ENCODE measurements at places on chromosomes 5 and 9.

- DNase-seq: peak; percentile 11
Measured at GRCh38 chr5:149271716-149272563, at the start of gene AFAP1L1. TSS of gene AFAP1L1 (plus strand) at chr5:149271859. CDS start at chr5:149271969, 110 bp downstream.

GRCh38 chr9:138011951-138012500, 134.4 kb downstream of the CACNA1B start:
- DNase-seq: no peak

DNA sequence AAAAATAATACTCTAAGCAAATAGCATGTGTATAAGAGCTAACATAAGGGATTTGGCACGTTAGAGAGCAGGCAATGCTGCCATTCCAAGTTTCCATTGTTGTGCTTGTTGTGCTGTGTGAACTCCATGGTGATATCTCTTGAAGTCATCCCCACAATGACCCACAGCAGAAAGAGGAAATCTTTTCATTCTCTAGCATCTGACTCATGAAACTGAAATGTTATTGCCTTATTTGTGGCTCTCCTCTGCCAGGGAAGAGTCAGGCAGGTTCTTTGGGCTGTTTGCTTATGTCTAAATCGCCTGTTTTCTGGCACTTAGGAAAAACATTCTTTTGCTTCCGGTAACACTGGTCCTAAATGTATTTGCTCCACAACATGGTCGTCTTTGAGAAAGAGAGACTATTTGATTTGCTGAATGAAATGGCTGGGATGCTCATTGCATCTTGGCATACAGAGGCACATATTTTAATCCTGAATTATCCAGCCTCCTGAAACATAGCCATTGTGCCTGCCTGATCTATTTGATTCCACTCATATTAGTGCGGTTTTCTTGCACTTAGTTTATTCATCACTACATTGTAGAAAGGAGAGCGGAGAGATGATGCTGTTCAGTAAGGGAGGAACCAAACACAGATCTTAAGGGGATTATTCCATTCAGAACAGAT, 188.8 kb downstream of the CSNK1G3 start:
- no peak for DNase-seq

DNA sequence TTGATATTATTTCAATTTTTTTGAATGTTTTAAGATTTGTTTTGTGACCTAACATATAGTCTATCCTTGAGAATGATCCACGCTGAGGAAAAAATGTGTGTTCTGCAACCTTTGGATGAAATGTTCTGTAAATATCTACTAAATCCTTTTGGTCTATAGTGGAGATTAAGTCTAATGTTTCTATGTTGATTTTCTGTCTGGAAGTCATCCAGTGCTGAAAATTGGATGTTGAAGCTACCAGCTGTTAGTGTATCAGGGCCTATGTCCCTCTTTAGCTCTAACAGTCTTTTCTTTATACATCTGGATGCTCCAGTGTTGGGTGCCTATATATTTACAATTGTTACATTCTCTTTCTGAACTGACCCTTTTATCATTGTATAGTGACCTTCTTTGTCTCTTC, 422.3 kb downstream of the TMEM232 start:
- DNase-seq: no peak

DNA sequence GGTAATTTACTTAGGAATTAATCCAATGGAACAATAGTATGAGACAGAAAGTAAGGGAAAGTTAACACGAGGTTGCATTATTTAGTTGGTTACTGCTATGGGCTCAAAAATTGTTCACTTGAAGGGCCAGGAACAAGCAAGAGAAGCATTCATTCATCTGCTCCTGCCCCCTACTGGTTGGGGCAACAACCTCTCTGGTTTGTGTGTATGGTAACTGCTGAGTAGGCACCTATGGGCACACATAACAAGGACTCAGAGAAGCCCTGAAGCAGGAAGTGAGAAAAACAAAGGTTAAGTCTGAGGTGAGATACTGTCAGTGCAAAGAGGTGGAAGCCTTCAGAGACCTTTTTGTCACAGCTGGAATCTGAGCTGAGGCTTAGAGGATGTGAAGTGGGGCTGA, 34.4 kb upstream of the RANBP6 start:
- no peak for DNase-seq

- DNase-seq: no peak
Measured at GRCh38 chr9:3475300-3476020, 50.3 kb downstream of the RFX3 start.

GRCh38 chr9:89382026-89382986, 64.0 kb downstream of the SECISBP2 start:
- no peak for DNase-seq

DNA sequence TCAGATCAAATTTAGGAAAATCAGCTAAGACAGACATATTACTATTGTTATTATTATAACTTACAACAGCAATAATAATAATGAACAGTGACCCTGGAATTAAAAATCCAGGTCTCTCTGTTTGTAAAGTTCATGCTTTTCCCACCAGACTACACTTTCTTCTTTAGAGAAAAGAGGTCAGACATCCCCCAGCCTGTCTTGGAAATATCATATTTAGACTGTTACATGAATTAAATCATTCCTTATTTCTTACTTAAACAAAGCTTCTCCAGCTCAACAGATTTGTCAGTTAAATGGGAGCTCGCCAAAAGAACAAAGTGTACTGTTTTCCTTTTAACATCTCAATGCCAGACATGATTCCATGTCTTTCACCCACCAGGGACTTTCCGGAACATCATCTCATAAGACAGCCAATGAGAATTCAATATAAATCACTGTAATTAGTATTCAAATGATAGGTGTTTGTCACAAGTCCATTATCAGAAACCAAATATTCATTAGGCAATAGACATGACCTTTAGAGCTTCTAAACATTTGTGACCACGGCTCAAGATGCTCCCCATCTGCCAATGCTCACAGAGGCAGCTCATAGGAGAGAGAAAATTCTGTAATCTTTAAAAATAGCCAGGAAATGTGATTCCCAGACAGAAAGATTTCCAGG, 351.9 kb downstream of the ENC1 start:
- no peak for DNase-seq

GRCh38 chr5:128328007-128328406, 210.0 kb downstream of the FBN2 start:
- DNase-seq: no peak

- DNase-seq: no peak
Measured at GRCh38 chr9:33354651-33355211, 47.6 kb downstream of the AQP7 start.

GRCh38 chr5:132274050-132274792, 16.7 kb downstream of the PDLIM4 start:
- DNase-seq: no peak

Data from COR-L47 (cell line).